ENCODE measurements at places on chromosomes 7 and 10.

- DNase-seq: peak; percentile 17
Observed at GRCh38 chr7:117645481-117646165, 165.8 kb downstream of the CFTR start.

- DNase-seq: no peak
Observed at GRCh38 chr7:7352845-7353244, 170.5 kb downstream of the C1GALT1 start.

DNA sequence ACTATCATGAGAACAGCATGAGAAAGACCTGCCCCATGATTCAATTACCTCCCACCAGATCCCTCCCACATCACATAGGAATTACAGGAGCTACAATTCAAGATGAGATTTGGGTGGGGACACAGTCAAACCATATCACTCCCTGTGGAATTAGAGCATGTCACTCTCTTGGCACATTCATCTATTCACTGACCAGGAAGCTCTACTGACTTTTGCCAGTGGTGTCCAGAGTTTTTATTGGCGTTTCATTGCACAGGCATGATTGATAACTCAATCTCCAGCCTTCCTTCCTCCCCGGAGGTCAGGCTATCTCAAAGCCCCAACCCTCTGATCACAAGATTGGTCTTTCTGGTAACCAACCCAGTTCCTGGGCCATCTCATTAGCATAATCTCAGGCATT, 478.9 kb upstream of the NRP1 start:
- no peak for DNase-seq

DNA sequence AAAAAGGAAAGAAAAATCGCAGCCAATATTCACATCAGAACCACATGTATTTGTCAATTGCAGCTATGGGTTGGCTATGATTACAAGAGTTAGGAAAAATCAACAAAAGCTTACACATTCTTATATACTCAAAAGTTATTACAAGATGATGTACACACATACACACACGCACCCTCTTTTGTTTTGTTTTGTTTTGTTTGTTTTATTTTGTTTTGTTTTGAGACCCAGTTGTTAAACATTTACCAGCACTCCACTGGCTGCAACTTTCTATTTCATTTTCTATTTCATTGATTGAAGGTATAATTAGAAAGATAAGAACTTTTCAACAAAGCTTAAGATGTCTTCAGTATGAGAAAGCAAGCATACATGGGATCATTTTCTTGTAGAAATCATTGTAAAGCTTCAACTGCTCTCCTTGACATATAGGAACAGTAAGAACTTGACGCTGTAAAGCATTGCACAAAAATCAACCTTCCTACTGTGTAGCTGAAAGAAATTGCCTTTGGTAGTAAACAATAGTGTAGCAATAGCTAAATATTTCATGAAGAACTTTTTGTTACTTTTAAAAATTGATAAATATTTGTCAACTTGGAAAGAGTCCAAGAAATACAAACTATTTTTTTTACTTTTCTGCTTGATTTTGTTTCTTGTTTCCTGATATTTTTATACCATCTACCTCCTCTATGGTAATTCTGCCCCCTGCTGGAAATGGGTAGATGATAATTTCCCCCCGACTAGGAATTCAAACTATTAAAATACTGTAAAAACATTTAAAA, 205.9 kb downstream of the MBL2 start:
- DNase-seq: peak; percentile 50

DNA sequence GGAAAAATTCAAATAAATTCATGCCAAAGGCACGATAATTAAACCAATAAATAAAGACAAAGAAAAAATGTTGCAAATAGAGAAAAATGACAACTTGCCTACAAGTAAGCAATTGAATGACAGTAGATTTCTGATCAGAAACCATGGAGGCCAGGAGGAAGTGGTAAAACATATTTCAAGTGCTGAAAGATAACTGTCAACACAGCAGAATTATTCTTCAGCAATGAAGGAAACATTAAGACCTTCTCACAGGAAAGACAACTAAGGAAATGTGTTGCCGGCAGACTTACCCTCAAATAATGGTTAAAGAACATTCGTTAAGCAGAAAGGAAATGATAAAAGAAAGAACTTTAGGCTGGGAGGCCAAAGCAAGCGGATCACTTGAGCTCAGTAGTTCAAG, 30.4 kb downstream of the RUNDC3B start:
- DNase-seq: no peak

DNA sequence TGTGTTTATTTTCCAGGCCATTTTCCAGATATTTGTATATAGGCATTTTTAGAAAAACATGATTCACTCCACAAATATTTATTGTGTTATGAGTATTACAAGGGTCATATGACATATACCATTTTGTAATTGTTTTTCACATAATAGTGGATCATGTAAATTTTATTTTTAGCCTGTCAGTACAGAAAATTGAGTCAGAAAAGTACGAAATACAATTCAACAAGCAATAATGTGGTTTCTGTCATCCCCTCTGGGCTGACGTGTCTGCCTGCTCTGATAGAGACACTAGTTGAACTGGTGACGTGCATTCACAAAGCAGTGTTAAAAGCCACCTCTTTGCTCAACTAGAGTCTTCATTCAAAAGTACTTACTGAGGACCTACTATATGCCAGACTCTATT, 97.9 kb upstream of the STEAP1B start:
- DNase-seq: no peak

DNA sequence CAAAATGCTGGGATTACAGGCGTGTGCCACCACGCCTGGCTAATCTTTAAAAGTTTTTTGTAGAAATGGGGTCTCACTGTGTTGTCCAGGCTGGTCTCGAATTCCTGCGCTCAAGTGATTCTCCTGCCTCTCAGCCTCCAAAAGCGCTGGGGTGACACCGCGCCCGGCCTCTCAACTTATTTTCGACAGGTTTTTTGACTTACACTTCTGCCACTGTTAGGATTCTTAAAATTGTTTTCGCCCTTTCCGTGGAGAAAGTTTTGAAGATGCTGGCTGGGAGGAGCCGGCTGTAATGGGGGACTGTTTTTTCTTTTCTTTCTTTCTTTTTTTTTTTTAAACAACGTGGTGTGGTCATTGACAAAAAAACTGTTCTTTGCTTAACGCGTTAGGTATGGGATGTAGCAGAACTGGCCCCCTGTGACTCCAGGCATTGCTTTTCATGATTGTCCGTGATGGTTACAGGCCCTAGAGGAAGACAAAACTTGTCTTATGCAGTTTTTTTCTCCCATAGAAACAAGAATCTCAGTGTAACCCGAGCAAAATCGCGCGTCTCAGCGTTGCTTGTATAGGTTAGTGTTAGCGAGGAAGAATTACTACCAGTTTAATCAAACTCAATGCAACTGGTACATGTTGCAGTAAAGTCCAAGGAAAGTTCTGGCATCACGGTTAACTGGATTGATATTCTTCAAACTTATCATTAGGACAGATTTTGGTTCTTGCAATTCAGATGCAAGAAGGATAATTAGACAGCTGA, 72.2 kb downstream of the DAGLB start:
- DNase-seq: no peak

DNA sequence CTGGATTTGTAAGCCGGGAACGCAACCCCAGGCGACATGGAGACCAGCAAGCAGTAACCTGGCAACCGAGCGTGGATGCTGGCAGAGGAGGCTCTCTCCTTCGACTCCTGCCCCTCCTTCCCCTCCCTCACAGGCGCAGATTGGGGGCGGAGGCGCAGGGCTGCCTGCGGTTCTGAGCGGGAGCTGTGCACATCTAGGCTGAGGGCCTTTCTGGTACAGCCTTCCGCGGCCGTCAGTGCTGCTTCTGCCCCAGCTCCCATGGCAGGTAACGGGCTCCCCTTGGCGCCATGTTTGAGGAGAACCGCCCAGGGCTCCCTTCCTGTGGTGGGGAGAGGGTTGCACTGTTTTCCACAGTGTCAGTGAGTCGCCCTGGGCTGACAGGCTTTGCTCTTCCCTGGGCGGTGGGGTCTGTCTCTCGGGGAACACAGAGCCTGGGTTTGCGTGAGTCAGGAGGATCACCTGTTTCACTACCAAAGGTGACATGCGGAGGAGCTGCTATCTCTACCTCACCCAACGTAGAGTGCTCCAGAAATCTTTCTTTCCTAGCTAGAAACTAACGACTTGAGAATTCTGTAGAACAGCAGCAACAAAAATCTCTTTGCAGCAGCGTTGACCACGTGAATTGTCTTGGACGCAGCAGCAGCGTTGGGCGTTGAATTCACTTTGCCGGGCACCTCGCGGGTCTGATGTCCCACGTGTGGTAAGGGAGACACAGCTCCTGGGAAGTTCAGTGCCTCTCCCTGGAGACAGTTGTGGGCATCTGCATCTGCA, 154.8 kb upstream of the COBL start:
- no peak for DNase-seq

DNA sequence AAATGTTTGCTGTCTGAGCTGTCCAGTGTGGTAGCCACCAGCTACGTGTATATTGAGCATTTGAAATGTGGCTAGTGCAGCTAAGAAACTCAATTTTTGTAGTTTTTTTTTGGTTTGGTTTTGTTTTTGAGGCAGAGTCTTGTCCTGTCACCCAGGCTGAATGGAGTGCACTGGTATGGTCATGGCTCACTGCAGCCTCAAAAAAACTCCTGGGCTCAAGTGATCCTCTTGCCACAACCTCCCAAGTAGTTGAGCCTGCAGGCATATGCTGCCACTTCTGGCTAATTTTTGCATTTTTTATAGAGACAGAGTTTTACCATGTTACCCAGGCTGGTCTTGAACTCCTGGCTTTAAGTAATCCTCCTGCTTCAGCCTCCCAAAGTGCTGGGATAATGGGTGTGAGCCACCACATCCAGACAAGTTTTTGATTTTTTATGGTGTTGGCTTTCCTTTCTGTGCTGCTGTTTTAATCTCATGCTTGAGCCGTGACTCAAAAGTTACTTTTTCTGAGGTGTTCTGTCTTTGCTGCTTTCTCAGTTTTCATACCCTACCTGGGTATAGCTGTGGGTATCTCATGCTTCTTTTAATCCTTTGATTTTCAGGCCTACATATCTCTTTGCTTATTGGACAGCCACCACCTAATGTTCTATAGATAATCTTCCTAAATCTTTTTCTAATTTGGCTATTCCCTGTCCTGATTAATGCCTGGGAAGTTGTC, 16.0 kb downstream of the WAC start:
- no peak for DNase-seq

DNA sequence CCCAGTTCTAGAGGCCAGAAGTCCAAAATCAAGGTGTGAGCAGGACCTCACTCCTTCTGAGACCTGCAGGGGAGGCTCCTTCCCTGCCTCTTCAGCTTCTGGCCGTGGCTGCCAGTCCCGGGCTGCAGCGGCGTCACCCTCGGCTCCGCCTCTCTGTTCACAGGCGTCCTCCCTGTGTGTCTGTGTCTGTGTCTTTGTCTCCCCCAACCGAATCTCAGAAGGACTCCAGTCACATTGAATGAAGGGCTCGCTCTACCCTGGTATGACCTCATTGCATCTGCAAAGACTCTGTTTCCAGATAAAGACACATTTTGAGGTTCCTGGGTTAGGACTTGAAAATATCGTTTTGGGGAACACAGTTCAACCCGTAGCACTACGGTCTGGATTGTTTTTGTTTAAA, 33.1 kb upstream of the GALNT11 start:
- no peak for DNase-seq

DNA sequence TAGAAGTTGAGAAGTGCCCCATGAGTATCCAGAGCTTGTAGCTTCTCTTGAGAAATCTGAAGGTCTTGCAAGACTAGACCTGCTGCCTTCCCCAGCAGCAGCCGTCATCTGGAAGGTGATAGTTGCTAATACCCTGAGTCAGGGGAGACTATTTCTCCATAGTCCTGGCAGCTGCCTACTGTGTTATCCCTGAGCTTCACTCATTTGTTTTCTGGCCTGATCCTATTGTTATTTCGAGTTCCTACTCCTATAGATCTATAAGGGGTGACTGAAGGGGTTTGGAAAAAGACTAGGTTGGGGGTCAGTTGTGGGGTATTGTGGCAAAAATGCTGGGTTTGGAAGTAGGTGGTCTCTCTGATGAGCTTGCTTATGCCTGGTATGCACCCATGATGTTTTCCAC, 297.8 kb downstream of the CNTNAP2 start:
- no peak for DNase-seq

GRCh38 chr10:61471491-61471890, 18.3 kb upstream of the TMEM26 start:
- DNase-seq: no peak

DNA sequence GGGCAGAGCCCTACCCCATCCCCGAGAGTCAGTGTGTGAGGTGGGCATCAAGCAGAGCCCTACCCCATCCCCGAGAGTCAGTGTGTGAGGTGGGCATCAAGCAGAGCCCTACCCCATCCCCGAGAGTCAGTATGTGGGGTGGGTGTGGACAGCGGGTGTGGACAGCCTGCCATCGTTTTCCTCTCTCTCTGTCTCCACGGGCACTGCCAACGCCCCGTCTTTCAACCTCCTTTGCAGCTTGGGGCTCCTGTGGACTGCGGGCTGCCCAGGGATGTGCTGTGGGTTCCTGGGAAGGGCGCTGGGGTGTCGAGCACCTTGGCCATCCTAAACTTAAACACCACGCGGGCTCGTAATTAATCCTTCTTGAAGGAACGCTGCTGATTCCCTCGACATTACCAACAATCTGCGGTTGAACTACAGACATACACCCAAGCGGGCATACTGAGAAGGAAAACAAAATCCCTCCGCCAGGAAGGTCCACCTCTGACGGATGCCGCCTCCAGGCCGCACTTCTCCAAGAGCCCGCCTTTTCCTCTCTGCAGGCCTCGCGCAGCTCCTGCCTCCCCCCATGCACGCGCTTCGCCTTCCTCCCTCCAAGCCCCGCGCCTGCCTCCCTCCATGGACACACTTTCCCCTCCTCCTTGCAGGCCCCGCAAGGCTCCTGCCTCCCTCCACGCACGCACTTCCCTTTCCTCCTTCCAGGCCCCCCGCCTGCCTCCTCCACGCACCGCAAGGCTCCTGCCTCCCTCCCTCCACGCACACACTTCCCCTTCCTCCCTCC, 65.1 kb downstream of the ADARB2 start:
- no peak for DNase-seq

DNA sequence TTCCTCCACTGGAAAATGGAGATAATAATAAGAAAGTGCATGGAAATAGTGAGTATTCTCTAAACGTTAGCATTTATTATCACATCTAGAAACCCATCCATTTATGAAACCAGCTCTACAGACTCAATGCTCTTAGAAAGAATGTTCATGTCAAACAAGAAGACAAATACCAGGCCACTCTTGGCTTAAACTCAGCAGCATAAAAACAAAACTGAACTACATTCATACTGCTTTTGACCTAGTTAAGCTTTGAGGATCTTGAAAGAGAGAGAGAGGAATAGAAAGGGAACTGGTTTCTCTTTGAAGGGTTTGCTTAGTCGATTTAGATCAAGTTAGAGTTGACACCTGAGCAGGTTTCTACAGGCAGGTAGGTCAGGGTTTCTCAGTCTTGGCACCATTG, 332.9 kb upstream of the PRKCQ start:
- no peak for DNase-seq

- no peak for DNase-seq
Observed at GRCh38 chr7:132485136-132485535, 91.1 kb downstream of the PLXNA4 start.

Data from fibroblast of skin of left quadriceps (primary cell).